PC-9 (cell line): ENCODE measurements at places on chromosomes 11 and 22. TPM values are rescaled to one million over a fixed set of nuclear protein-coding genes. Genes with fewer than 3 reads are reported as not detected.

TMPRSS5 gene
- total RNA-seq, result 0.33 and 0.83 TPM in 2 replicates

DNA sequence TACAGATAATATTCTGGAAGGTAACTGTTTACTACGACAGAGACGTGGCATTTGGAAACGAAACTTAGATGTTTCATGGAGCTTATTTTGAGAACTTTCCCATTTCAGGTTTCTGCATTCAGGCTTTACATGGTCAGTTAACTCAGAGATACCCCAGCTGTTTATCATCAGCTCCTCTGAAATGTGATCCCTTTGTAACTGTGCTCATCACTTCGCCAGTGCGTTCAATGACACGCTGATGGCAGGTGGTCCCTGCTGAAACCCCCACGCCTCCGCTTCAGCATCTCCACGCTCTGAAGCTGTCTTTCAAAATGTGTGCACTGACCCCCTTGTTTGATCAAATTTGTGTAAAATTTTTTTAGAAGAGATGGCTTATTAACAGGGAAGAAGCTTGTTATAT is 30.5 kb downstream of the ALG12 start:
- H3K27ac ChIP-seq, result no peak overlapping the region
- no peak overlapping the region for H3K4me3 ChIP-seq
- H3K36me3 ChIP-seq, result peaks cover 34% of the 10 kb centered on the region
- H3K4me1 ChIP-seq, result no peaks in the 10 kb centered on the region

DNA sequence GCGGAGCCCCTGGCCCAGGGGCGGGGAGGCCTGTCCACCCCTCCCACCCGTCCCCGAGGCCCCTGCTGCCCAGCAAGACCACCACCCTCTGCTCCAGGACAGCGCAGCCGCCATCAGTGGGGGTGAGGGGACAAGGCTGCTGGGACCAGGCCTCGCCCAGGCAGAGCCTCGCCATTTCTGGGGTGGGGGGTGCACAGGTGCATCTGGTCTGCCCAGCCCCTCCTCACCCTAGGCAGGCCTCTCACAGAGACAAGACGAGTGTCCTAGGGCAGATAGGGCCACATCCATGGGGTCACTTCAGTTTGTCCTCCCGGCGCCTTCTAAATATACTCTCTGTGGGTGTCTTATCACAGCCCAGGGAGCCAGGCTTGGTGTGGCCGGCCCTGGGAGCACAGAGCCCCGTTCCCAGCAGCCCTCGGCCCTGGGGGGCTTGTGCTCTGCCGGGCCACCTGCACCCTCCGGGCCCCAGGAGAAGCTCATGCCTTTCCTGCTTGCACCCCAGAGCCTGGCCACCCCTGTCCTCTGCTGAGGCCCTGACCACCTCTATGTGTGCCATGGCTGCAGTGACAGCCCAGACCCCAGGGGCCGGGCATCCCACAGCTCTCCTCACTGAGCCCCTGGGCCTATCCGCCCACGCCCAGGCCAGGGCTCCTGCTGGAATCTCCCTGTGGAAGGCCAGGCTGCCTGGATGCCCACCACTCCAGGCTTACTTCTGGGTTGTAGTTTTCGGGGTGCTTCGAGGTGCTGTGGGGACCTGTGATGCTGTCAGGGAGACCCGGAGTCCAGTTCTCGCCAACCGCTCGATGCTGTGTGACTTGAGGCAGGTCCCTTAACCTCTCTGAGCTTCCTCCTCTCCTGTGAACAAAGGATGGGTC is 70.8 kb downstream of the KCNQ1 start:
- H3K27me3 ChIP-seq, result peaks cover 39% of the 10 kb centered on the region
- H3K36me3 ChIP-seq, result no peaks in the 10 kb centered on the region
- H3K4me3 ChIP-seq, result no peak overlapping the region
- no peak for DNase-seq
- H3K27ac ChIP-seq, result no peak overlapping the region

MRGPRX3 gene
- total RNA-seq, result not detected in 2 replicates

- H3K27ac ChIP-seq, result no peak overlapping the region
- no peaks in the 10 kb centered on the region for H3K36me3 ChIP-seq
- no peak overlapping the region for H3K4me3 ChIP-seq
- no peak for DNase-seq
- peaks cover 78% of the 10 kb centered on the region for H3K27me3 ChIP-seq
These were observed 138.7 kb downstream of the TRIM29 start for GRCh38 chr11:119999220-119999619.

DNA sequence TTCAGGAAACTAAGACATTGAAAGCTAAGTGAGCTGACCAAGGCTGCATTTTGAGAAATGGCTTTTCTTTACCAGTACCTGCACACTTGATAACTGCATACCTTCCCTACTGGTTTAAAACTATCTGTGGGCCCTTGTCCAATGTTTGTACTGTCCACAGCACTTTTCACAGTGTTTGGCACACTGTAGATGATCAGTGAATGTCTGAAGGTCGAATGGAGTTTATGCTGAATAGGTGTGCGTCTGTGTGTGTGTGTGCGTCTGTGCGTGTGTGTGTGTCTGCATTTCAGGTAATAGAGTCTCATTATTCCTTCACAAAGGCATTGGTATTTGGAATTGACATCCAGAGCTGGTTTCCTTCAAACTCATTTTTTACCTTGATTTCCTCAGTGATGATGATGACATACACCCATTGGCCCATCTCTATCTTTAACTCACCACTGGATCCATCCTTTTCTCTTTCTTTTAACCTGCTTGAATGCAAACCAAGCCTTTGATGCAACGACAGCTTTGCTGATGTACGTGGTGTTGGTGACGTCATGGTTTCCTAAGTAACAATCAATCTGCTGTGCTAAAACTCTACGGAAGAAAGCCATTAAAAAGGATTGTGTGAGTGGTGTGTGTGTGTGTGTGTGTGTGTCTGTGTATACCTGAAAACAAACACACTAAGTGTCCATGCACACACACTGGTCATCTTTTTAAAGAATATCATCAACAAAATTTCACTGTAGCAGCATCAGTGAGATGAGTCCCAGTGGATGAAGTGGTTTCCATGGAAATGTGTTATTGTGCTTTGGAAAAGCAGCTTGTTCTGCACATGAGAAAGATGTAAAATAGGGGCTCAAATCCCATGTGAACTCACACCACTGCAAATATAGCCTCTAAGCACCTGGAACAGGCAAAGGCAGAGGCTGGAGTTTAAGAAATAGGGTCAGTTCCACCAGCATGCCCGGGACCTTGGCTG is 490.2 kb upstream of the B3GAT1 start:
- H3K27ac ChIP-seq, result no peak overlapping the region
- no peaks in the 10 kb centered on the region for H3K4me1 ChIP-seq

OR52N4 gene
- not detected in 2 replicates for total RNA-seq

MRGPRF gene
- 0.35 and 0.50 TPM in 2 replicates for total RNA-seq

SYTL2 gene
- 13.3 and 16.0 TPM in 2 replicates for total RNA-seq

- no peak overlapping the region for H3K27ac ChIP-seq
- DNase-seq, result no peak
- no peaks in the 10 kb centered on the region for H3K36me3 ChIP-seq
- H3K4me1 ChIP-seq, result no peaks in the 10 kb centered on the region
- no peaks in the 10 kb centered on the region for H3K27me3 ChIP-seq
These were observed 52.3 kb upstream of the SOX6 start for GRCh38 chr11:16408619-16409018.

RIC3 gene
- total RNA-seq, result not detected in 2 replicates

GRCh38 chr11:2641623-2642022 is 58.2 kb downstream of the KCNQ1OT1 start:
- H3K27me3 ChIP-seq, result no peaks in the 10 kb centered on the region
- H3K36me3 ChIP-seq, result no peaks in the 10 kb centered on the region
- no peak overlapping the region for H3K27ac ChIP-seq
- H3K4me3 ChIP-seq, result no peak overlapping the region
- H3K4me1 ChIP-seq, result no peaks in the 10 kb centered on the region

- no peak for DNase-seq
- no peaks in the 10 kb centered on the region for H3K27me3 ChIP-seq
- no peaks in the 10 kb centered on the region for H3K36me3 ChIP-seq
- peaks cover 12% of the 10 kb centered on the region for H3K4me1 ChIP-seq
These were observed 192.0 kb upstream of the NAV2 start for GRCh38 chr11:19520681-19521080.

- DNase-seq, result no peak
- no peaks in the 10 kb centered on the region for H3K36me3 ChIP-seq
- no peak overlapping the region for H3K4me3 ChIP-seq
- H3K27ac ChIP-seq, result no peak overlapping the region
These were observed 114.1 kb upstream of the GRAMD1B start for GRCh38 chr11:123316003-123316402.

PANX2 gene
- total RNA-seq, result 46.3 and 51.7 TPM in 2 replicates

DNA sequence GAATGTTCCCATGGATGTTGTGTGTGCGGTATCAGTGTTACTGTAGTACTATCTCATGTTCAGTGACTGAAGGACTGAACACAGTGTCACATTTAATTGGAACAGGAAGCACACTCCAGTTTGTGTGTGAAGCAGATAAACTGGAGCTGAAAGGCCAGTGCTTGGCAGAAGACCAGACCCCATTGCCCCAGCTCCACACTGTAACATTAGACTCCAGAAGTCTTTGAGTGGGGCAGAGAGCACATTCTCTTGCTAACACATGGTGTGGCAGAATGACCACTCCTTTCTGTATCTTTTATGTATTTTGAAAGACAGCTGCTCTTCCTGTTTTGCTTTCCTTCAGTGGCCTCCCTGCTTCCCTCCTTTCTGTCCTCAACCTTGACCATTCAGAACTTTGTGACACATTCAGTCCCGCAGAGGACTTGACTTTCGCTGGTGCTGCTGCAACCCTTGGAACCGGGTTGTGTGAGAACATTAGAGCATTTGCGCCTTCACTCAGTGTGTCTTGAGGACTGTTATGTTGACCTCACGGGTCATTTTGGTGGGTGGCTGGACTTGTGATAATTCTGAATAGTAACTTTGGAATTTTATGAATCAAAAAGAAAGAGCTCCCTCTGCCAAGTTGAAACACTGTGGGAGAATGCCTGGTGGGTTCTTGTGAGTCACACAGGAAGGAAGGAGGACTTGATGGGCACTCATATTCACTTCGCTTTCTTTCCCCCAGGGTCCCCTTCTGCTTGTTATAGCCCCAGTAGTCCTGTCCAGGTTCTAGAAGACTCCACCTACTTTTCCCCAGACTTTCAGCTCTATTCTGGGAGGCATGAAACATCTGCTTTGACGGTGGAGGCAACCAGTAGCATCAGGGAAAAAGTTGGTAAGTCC is 26.4 kb downstream of the AMOTL1 start:
- H3K27me3 ChIP-seq, result no peaks in the 10 kb centered on the region
- peaks cover 76% of the 10 kb centered on the region for H3K4me1 ChIP-seq
- H3K36me3 ChIP-seq, result peaks cover 39% of the 10 kb centered on the region

DNA sequence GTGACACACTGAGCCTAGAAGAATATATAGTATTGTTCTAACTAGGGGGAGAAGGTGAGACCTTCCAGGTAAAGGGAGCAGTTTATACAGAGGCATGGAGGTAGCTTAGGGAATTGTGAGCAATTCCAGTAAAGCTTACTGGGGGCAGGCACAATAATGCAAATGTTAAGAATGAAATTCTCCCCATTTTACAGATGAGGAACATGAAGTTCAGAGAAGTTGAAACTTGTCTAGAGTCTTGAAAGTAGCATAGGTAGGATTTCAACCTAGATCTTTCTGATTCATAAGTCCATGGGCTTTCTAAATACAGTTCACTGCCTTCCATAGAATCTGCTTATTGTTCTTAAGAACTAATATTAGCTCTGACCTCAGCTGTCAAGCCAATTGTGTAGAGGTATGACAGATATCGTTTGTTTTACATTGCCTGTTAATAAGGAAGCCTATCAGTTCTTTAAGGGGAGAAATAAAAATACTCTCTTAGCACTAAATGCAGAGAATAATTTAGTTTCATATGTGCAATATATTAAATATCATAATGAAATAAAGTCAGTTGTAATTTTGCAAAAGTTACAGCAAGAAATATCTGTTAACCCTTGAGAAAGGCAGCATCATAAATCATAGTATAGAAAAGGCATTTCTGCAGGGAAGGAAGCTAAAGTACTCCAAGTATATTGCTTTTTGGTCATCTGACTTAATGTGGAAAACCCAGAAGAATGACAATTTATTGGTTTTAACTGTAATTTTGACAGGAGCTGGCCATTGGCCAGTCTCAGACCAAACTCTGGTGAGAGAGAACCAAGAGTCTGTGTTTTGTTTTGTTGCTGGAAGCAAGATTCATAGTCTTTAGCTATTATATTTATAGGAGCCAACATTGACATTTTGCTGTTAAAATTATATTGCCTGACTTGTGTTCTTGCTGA is 181.8 kb downstream of the UVRAG start:
- no peak overlapping the region for H3K4me3 ChIP-seq
- no peaks in the 10 kb centered on the region for H3K4me1 ChIP-seq
- no peaks in the 10 kb centered on the region for H3K36me3 ChIP-seq
- H3K27me3 ChIP-seq, result no peaks in the 10 kb centered on the region
- no peak for DNase-seq

DNA sequence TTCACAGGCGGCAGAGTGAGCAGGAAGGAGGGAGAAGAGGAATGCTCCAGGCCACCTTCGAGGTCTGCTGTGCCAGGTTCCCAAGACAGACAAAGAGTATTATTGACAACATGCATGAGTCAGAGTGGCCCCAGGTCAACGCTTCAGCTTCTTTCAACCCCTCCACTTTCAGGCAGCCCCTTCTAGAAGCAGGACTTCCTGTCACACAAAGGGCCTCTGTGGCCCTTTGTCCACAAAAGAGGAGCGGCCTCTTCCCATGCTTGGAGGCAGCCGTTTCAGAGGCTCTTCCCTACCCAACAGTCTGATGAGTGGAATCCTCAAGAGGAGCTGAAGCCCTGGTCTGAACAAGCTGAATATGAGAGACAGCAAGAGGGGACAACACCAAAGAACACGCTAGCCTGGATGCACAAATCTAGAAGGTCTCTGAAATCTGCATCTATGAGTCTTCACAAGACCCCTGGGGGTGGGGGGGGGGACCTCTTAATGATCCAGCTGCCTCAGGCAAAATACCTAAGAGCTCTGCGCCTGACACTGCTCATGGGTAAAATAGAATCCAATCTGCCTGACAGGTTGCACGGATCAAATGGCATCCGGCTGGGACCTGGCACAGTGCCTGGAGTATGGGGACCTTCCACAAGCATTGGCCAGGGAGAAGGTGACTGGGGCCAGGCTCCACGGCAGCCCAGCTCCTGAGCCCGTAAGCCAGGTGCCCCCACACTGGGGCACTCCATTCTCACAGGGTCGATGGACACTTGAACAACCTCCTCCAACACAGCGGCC is 67.5 kb downstream of the PACSIN2 start:
- H3K36me3 ChIP-seq, result peaks cover 24% of the 10 kb centered on the region
- peak overlapping the region; percentile 13; the same call in 1 of the 2 replicates for H3K4me3 ChIP-seq
- no peaks in the 10 kb centered on the region for H3K27me3 ChIP-seq
- H3K27ac ChIP-seq, result peak overlapping the region; percentile 91
- H3K4me1 ChIP-seq, result peaks cover 59% of the 10 kb centered on the region
